Cortex of kidney (tissue), 1 donor: ENCODE measurements at places on chromosomes 7 and 10.

DNA sequence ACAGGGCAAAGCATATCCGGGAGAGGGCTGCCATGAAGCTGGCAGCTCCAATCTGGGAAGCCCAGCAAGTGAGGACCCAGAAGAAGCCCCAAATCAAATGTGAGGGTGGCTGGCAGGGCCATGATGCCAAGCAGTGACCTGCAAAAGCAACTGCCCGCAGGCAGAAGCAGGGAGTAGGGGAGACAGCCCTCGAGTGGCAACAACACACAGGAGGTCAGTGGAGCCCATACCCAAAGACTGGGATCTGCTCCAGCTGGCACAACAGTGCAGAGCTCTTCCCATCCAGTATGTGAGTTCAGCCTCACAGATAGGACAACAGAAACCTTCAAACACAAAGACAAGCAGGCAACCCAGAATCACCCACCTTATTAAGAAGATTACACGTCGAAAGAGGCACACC, 45.0 kb downstream of the GRID1 start:
- no peak for DNase-seq

- no peak for DNase-seq
Measured at GRCh38 chr10:42428534-42428933, 209.8 kb downstream of the ZNF33B start.

DNA sequence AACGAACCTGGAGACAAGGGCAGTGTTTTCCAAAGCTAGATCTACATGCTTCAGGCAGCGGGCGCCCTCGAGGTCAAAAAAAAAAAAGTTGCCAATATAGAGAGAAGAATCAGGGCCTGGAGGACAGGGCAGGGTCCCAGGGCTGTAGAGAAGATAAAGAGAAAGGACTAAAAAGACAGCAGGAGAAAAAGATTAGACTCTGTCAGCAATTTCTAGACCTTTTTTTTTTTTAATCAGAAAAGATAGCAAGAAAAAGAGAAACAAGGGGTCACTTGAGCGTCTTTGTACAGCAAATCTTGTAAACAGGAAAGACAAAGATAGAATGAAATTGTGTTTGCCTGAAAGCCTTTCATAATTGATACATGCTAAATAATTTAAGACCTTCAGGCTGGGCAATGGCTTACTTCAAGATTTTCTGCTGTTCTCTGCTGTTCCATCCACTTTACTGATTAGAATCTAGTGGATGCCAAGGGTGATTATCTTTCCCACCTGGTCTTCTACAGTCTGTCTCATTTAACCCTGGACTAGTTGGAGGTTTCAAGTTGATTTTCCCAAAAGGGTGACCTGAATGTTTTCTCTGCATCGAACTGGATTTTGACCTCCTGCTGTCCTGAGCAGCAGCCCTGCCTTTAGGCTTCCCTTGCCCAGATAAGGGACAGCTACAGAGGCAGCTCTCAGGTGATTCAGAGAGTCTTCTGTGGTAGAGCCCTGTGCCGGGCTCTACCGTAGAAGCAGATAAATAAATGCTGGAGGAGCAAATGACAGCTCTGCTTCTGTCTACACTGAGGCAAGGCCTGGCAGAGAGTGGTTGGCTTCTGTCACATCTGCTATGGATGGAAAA, 5.1 kb downstream of the LMOD2 start:
- DNase-seq, result no peak

- DNase-seq, result no peak
Measured at GRCh38 chr7:32094516-32094915, 24.3 kb upstream of the PDE1C start.

GRCh38 chr10:70267161-70267933, 16.5 kb downstream of the NPFFR1 start:
- DNase-seq, result no peak

DNA sequence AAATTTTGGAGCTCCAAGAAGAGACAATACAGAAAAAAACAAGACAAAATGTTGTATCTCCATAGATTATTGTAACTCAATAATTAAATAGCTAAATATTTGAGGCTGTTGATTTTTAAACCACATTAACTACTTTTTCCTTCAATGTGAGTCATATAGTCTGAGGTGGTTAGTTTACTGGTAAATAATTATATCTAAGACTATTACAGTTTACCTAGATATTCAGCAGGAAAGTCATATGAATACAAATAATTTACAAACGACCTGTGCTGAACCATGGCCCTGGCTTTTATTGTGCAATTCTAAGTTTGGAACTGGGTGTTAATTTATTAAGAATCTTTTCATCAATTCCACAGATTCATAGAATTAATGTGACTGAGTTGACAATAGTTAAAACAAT, 22.2 kb downstream of the CREB5 start:
- no peak for DNase-seq

DNA sequence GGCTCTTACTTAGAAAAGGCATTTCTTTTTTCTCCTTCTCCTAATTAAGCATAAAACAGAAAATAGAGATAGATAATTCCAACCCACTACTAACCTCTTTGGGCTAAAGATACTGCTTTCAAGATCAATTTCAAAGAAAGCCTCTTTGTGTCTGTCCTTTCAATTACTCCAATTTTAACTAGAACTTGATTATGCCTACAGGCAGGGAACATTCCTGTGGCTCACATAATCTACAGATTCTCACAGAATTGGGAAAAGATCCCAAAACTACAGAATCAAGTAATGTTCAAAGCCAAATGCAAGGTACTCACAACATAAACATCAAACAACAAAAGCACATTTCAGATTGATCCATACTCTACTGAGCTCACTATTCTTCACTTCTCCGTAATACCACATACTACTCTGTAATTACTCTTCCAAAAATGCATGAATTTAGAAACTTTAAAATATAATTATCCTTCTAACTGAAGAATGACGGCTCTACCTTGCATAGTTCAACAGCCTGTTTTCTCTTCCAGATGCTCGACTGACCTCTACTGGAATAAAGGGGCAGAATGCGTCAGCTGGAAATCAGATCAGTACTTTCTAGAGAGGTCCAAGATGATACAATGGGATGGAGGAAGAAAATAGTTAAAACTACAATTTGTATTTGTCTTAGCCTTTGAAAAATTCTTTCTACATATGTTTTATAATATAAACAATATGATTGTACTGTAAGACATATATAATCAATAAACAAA, 3.9 kb downstream of the MTERF1 start:
- no peak for DNase-seq

DNA sequence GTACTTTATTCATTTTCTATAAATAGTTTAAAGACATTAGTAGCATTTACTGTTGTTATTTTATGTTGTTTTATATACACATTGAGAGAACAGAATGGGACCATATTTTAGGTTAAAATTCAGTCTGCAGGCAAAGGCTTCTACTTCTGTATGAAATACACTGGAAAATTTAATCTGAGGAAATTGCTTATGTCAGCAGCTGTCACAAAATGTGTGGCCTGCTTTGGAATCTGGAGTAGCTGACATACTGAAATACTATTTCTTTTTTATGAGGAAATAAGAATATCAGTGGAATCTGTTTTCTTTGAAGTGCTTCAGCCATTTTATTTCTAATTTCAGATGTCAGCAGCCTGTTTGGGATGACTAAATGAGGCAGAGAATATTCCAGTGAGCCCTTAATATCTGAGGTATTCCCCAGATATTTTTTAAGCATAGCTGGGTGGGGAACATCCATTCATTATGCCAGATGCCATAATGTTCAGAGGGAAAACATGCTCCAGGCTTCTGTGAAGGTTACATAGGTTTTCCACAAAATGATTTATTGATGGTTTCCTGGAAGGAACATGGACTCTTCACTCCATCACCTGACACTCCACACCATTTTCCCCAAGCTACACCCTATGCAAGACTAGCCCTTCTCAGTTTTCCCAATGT, 267.1 kb downstream of the ARL4A start:
- no peak for DNase-seq

DNA sequence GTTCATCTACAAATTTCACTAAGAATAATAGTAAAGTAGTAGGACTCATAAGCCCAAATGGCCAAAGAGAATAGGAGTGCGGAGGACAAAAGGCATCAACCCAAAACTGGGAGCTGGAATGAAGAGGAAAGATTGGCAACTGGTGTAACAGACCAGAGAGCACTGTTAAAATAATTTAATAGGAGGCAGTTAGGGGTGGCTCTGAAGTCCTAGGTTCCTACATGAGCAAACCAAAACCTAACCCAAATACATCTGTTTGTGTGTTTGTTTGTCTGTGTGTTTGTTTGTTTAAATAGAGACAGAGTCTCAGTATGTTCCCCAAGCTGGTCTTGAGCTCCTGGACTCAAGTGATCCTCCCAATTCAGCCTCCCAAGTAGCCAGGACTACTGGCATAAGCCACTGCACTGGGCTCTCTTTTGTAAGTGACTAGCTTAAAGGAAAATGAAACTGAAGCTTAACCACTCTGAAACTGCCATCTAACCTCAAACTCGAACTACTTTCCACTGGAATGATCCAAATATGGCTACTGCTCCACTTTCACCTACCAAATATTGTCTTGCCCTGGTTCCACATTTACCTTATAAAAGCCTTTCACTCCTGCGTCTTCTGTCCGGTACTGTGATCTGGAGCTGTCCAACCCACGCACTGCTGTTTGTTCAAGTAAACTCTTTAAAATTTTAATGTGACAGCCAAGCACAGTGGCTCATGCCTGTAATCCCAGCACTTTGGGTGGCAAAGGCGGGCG, 94.9 kb downstream of the AKR1D1 start:
- DNase-seq, result no peak

DNA sequence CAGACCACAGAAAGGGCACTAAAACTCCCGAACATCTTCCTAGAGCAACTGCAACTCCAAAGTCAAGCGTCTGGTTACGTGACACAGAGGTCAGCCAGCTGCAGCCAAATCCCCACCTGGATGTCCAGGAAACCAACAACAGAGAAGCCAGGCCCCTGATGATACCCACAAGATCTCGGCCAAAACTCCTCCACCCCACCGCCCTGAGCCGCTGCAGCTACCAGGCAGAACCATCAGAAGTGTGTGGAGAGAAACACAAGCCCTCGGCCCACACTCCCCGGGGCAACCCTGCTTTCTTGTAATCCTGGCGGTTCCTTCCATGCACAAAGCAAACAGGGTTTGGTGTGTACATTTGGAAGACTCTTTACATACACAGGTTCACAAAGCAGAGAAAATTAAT, 8.7 kb downstream of the CHST15 start:
- no peak for DNase-seq
